Mammary epithelial cell (primary cell): ENCODE measurements at places on chromosomes 3 and 15. TPM values are rescaled to one million over a fixed set of nuclear protein-coding genes. Genes with fewer than 3 reads are reported as not detected.

DNA sequence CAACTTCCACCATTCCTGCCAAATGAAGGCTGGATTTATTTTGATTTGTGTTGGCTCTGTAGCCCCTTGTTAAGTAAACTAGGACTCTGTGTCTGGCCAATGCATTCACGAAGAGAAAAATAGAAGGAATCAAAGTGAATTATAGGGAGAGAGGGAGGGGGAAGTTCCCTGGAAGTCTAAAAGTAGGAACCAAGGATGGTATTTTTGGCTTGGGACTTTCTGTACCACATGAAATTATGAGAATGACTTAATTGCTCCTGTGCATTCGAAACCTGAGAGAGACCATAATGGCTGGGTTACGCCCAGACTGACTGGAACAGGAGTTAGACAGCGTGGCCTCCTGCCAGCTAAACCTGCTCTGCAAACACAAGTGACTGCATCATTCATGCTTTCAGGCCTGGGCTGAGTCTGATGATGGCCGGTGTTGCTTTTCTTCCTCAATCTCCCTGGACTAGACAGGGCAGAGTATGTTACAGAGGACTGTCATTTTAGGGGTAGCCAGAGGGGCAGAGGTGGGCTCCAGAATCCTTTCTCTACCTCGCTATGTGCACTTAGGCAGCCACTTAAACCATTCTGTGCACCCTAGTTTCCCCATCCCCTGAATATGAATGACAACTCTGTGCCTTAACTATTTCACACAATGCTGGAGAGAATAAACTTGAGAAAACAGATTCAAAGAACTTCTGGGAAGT is 58.9 kb downstream of the MYO1E start:
- DNase-seq = peak; percentile 92

DNA sequence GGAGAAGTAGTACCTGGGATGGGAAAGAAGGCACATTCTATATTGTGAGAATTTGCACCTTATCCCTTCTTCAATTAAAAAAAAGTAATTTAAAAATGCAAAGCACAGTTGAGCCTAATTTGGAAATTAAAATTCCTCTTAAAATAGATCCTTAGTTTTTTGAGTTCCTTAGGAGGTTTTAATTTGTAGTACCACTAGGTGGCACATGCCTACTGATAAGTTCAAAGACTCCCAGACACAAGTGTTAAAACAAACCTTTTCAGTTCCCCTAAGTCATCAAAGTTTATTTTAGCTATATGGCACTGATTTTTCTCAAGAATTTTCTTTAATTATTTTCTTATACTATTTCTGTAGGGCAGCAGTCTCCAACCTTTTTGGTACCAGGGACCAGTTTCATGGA is 127.6 kb upstream of the AZI2 start:
- DNase-seq = peak; percentile 9

GRCh38 chr15:48190932-48191573 is 412 bp upstream of the CTXN2 start:
- peak; percentile 60 for DNase-seq

TGM5 gene
- not detected for polyA plus RNA-seq

DNA sequence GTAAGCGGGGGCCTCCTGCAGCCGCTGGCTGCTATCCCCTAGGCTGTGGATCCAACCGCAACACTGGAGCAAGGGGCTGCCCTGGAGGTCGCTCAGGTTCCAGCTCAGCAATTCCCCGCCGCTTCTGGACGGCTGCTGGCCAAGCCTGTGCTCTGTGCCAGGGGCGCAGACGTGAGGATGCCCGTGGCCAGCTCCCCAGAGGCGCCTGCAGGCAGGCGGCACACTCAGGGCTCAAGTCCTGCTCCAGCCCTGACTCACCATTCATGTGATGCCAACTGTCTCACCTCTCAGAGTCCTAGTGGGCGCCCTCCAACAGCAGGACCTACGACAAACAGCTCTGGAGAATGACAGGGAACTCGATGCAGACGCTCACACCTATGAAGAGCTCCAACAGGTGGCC is 31.6 kb downstream of the KLHL25 start:
- DNase-seq = peak; percentile 51

DNA sequence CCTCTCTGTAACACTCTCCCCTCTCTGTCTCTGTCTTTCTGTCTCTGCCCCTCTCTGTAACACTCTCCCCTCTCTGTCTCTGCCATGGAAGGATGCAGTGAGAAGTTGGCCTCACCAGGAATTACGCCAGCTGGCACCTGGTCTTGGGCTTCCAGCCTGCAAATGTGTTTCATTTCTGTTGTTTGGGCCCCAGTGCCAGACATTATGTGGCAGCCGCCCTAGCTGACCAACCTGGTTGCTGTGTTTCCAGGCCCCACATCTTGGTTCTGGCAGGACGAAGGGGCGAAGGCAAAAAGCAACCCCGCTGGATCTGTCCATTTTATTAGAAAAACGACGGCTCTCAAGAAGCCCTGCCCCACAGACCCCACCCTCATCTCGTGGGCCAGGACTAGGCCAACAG is 5.2 kb upstream of the ZXDC start:
- no peak for DNase-seq

LOXL1 gene
- 18.7 TPM for polyA plus RNA-seq

COL7A1 gene
- polyA plus RNA-seq = 106 TPM

CFAP100 gene
- polyA plus RNA-seq = not detected

GOLGA6L10 gene
- polyA plus RNA-seq = 0.03 TPM

RTP1 gene
- not detected for polyA plus RNA-seq

ADPRH gene
- 0.99 TPM for polyA plus RNA-seq

- no peak for DNase-seq
Measured at GRCh38 chr15:42474827-42475226, 16.1 kb downstream of the ZNF106 start.

- no peak for DNase-seq
Measured at GRCh38 chr3:72595376-72595775, 252.9 kb downstream of the SHQ1 start.

GRCh38 chr15:99566157-99566897 is 543 bp downstream of the MEF2A start:
- peak; percentile 27 for DNase-seq

LRRC49 gene
- 4.3 TPM for polyA plus RNA-seq

CTXN2 gene
- polyA plus RNA-seq = not detected

DNA sequence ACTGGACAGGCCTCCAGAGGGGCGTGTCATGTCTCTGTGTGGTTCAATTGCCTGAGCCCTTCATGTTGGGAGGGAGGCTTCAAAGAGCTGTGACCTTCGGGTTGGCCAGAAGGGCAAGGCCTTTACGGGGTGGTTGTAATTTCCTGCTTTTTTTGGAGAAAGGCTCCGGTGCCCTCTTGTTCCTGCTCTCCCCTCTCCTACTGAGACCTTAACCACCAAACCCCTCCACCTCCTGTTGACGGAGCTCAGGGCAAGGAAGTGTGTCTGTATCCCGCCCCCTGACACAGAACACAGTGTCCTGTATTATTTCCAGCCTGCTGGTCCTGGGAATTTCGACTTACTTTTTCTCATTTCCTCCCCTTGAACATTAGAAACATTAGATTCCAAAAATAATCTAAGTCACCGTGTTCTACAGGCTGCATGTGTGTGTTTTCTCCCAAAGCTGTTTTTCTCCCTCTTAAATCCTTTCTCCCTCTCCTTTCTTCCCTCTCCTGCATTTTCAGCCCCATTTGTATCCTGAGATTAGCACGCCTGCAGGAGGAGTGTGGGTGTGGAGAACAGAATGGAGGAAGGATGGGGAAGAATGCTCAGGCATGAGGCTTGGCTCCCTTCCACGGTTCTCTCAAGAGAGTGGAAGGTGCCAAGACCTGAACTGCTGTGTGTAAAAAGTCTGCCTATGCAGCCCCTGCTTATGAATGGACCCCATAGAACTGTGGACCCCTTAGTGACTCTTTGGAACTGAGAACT is 285.4 kb upstream of the ROPN1 start:
- DNase-seq = peak; percentile 11

DNA sequence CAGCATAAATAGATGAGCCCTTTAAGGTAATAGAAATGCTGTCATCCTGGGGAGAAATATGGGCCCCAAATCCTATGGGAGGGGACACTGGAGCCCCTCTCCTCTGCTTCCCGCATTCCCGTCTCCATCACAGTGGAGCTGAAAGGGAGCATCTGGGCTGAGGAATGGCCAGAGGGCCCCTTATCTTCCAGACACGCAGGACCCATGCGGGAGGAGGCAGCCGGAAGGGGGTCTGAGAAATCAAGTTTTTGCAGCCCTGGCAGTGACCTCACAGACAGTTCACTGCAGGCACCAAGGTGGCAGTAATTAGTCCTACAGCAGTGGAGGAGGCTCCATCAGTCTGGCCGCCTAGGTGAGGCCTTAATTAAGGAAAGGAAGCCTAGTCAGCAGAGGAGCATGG is 80.2 kb downstream of the RAB11A start:
- no peak for DNase-seq

DNA sequence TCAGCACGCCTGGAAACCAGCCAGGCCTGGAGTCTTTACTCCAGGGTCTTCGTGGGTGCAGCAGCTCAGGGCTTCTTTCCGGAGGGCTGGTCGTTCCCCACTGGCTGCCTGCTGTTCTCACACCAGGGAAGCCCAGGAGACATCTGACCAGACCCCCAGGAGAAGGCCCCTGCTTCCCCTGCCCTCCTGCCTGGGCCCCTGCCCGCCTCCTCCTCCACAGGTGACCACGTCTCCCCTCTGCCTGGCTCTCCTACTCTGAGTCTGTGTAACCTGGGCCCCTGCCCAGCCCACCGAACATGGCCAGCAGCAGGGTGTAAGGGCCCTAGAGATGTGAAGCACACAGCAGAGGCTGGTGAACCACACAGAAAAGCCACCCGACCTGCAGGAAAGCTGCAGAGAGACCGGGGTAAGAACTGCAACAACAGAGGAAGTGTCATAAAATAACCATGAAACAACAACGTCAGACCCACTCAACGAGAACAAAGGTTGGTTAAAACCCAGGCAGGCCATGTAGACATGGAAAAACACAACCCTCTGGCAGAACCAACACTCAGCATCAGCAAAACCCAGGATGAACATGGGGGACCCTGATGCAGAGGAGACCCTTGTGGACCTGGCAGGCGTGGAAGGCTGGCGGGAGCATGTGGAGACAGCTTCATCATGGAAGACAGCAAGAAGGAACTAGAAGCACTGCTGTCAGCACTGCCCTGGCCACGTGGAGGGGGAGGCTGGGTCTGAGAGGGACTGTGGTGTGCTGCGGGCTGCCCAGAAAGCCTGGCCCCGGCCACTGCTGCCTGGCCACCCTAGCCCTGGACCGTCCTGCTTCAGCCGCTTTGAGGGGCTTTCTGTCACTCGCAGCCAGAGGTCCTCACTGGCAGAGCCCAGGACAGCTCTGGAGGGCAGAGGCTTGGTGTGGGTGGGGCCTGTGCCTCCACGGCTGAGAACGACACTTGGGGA is 20.4 kb downstream of the UROC1 start:
- DNase-seq = no peak

DNA sequence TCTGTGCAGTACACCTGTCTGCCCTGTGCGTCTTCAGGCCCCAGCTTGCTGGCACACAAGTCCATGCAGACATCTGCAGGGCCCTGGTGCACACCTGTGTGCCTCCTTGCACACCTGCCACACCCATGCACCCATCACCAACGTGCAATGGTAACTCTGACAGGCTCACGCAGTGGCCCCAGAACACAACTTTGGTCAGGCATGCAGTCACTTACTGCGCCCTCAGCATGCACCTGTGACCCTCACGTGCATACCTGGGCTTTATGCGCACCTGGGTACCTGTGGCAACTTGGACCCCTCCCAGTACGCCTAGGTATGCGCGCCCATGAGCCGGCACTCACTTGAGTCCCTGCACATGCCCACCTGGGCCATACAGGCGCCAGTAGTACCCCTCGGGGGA is 1.7 kb downstream of the PLXND1 start:
- no peak for DNase-seq

GRCh38 chr15:77287385-77287784 is 132.5 kb downstream of the PEAK1 start:
- no peak for DNase-seq

PEX5L gene
- 0.86 TPM for polyA plus RNA-seq

DNA sequence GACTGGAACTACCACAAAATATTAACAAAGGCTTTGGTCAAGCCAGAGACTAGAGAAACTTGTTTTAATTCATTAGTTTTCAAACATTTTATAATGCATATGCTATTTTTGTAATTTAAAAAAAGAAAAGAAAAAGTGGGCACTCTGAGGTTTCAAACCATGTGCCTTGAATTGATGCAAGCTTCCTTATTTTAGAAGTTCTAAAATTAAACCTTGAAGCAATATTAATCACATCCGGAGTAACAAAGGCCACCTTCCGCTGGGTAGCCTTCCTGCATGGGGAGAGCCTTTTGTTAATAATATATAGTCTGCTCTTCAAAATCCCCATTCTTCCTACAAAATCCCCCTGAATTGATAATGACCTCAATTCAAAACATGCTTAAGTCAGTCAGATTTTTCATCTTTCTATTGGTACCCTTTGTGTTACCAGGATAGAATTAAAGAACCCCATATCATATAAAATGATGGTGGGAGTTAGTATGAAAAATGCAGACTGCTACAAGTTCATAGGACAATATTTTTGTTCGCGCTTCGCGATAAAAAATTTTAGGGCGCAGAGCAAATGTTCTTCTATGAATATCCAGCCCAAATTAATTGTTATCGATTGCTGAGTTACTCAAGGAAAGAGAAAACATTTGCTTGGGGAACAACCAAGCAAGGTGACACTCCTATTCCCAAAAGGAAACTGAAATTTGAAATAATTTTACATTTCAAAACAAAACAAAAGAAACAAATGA is 30.6 kb downstream of the LDHAL6B start:
- DNase-seq = no peak

GOLGA6B gene
- polyA plus RNA-seq = not detected

GRCh38 chr15:63500265-63501250 is 3.8 kb upstream of the USP3 start:
- no peak for DNase-seq

LHFPL4 gene
- polyA plus RNA-seq = not detected

- no peak for DNase-seq
Measured at GRCh38 chr3:109369510-109369909, 32.2 kb upstream of the DPPA4 start.

- DNase-seq = no peak
Measured at GRCh38 chr15:58684036-58684710, 65.3 kb downstream of the ADAM10 start.

- no peak for DNase-seq
Measured at GRCh38 chr3:37502621-37503020, 328.2 kb upstream of the LRRFIP2 start.

SNTN gene
- not detected for polyA plus RNA-seq

MB21D2 gene
- polyA plus RNA-seq = 4.7 TPM

DNA sequence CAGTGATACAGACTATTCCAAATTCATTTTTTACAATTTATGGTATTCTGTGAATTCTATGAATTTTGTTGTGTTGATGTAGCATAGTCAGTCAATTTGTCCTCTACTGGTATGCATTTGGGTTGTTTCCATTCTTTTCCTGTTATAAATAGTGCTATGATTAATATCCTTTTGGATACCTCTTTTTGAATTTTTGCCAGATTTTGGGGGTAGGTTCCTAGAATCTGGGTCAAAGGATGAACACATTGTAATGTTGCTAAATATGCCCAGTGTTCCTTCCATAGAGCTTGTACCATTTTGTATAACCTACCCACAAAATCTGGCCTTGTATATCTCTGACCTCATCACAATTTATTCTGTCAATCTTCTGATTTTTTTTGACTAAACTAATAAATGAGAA is 44.4 kb upstream of the C3orf38 start:
- no peak for DNase-seq
